ENCODE measurements at places on chromosomes 12 and 14. TPM values are rescaled to one million over a fixed set of nuclear protein-coding genes. Genes with fewer than 3 reads are reported as not detected.
A peak's percentile ranks its signal among the peaks of the same experiment; 100 is the strongest.

The NR4A1 gene
- total RNA-seq, result 10.5 TPM

- DNase-seq, result no peak
- H3K4me1 ChIP-seq, result no peaks in the 10 kb centered on the region
- H3K27ac ChIP-seq, result no peak overlapping the region
- no peaks in the 10 kb centered on the region for H3K27me3 ChIP-seq
- no peak overlapping the region for H3K4me3 ChIP-seq
- no peaks in the 10 kb centered on the region for H3K36me3 ChIP-seq
Measured at GRCh38 chr12:59067083-59067482, 146.8 kb upstream of the LRIG3 start.

DNA sequence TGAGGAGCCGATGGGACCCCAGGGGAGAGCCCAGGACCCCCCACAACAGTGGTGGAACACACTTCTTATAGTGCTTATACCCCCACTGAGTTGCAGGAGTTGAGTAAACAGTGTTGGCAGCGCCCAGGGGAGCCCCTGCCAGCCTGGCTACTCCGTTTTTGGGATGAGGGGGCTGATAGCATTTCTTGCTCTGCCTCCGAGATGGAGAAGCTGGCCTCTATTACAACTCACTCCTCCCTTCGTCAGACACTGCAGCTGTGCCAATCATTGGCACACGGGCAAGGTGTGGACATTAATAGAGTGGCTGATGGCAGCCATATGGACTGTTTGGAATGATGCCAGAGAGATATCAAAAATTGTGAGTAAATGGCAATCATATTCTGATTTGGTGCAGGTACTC lies 94.9 kb upstream of the TMPO start:
- no peak overlapping the region for H3K27ac ChIP-seq
- DNase-seq, result no peak
- H3K4me3 ChIP-seq, result no peak overlapping the region
- H3K27me3 ChIP-seq, result peaks cover 10% of the 10 kb centered on the region
- peaks cover 7% of the 10 kb centered on the region for H3K4me1 ChIP-seq

- H3K4me1 ChIP-seq, result peaks cover 42% of the 10 kb centered on the region
- H3K27me3 ChIP-seq, result no peaks in the 10 kb centered on the region
- H3K4me3 ChIP-seq, result peak overlapping the region; percentile 97
- no peak for DNase-seq
- peak overlapping the region; percentile 90 for H3K27ac ChIP-seq
Measured at GRCh38 chr14:23556700-23557440, 799 bp downstream of the THTPA start.

- H3K4me3 ChIP-seq, result peak overlapping the region; percentile 93
- DNase-seq, result no peak
- H3K27ac ChIP-seq, result peak overlapping the region; percentile 99
- peaks cover 37% of the 10 kb centered on the region for H3K36me3 ChIP-seq
Measured at GRCh38 chr12:71664411-71665089, 449 bp downstream of the THAP2 start.

- no peak overlapping the region for H3K4me3 ChIP-seq
- H3K27ac ChIP-seq, result no peak overlapping the region
- no peaks in the 10 kb centered on the region for H3K36me3 ChIP-seq
- no peak for DNase-seq
- peaks cover 29% of the 10 kb centered on the region for H3K4me1 ChIP-seq
Measured at GRCh38 chr12:54032086-54032619, 697 bp upstream of the HOXC5 start.

The SETD3 gene
- total RNA-seq, result 63.8 TPM

The DGKA gene
- total RNA-seq, result 431 TPM

GRCh38 chr12:69653703-69654102 lies 43.0 kb upstream of the LRRC10 start:
- peaks cover 14% of the 10 kb centered on the region for H3K27me3 ChIP-seq
- no peak overlapping the region for H3K4me3 ChIP-seq
- no peaks in the 10 kb centered on the region for H3K36me3 ChIP-seq
- H3K27ac ChIP-seq, result no peak overlapping the region
- DNase-seq, result no peak

The OTOGL gene
- not detected for total RNA-seq

GRCh38 chr14:94373708-94374107 lies 14.7 kb downstream of the SERPINA1 start:
- no peak overlapping the region for H3K4me3 ChIP-seq
- peaks cover 4% of the 10 kb centered on the region for H3K27me3 ChIP-seq
- no peak overlapping the region for H3K27ac ChIP-seq
